ENCODE measurements at places on chromosomes 3 and 15.

GRCh38 chr3:103968751-103969150, 1398.0 kb upstream of the ALCAM start:
- DNase-seq: no peak

- no peak for DNase-seq
Measured at GRCh38 chr3:31875437-31875836, 105.6 kb downstream of the OSBPL10 start.

DNA sequence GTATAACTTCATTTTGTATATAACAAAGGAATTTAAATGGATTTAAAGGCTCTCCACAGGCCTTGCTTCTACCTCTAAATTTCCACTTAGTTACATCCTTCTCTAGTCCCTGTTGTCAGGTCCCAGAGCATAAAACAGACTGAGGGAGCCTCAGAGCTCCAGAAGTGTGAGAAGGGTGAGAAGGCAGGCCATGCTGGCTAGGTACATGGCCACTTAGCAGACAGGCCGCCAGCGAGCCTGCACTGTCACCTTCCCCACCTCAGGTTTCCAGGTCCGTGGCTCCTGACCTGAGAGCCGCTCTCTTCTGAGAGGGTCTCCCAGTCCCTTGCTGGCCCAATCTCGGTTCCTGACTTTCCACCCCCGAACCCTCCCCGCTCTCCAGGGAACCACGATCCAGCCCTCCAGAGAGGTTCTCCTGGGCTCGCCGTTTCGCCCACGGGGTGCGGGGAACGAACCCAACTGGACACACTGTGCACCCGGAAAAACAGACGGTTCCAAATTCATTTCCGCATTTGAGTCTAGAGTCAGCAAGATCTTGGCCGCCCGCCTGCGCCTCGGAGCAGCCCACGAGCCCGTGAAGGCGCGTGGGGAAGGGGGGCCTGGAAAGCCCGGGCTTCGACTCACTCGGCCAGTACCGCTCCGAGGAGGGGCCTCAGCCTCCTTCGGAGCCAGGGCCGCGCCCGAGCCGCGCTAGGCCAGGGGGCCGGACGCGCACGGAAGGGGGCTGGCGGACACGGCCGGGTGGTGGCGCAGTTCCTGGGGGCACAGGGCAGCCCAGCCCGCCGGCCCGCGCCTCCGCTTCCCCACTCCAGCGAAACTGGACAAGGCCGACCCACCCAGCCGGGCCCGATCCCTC, 16.7 kb upstream of the SOX2 start:
- DNase-seq: no peak

DNA sequence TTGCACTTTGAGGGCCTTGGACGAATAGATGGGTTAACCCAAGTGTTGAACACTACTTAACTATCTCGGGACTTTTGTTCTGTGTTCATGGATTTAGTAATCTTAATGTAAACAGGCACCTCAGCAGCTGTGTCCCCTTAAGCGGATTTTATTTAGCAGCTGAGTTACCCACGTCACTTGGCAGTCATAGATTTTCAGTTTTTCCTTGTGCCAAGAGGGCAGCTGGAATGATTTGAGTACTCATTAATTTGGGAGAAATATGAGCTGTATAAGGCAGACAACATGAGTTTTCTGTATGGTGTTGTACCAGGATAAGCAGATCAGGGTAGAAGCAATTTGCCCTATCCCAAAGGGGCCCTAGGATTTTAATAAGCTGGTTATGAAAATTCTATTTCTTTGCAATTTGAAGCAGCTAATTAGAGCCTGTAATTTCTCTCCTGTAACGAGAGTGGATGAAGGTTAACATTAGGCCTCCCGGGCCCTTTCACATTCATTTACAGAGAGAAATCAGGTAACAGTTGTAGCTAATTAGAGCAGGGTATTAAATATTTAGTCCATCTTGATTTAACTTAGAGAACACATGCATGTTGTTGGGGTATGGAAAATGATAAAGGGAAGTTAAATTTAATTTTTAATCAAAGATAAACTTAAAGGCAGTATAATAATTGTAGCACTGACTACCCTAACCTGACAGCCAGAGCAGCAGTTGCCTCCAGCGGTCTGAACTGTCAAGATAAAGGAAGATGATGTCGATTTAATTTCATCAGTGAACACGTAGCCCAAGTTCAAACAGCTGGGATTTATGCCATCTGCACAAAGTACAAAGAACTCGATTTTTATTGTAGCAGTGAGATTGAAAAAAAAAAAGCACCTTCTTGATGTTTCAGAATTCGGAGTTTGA, 194.5 kb downstream of the LRTM1 start:
- no peak for DNase-seq

- DNase-seq: no peak
Measured at GRCh38 chr3:7547826-7548225, 686.9 kb downstream of the GRM7 start.

DNA sequence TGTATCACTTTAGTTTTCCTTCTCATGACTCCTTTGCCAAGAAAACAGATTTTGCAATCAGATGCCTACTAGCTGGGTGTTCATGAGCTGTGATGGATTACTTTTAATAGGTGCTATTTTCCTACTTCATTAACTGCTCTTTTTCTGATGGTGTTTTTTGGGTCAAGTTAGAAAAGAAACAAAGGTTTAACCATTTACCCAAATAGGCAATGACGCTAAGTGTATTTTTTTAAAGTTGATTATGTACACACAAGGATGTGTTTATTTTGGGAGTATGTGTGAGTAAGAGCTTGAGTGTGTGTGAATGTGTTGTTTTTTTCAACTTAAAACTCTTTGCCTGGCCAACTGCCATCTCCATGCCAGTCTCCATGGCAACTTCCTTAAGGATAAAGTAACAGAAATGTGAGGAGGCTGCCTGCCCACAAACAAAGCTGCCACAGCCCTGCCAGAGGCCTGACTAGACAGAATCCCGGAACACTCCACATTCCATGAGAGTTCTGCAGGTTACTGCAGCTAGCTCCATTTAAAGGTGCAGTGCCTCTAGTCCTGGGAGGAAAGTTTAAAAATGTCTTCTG, 215.6 kb upstream of the RBMS3 start:
- peak; percentile 99 for DNase-seq

GRCh38 chr3:105997800-105998526, 129.2 kb upstream of the CBLB start:
- DNase-seq: no peak

GRCh38 chr15:50181969-50182218, at the start of gene SLC27A2:
SLC27A2 (plus strand) TSS chr15:50182196; CDS start chr15:50182428, 232 bp downstream.
- DNase-seq: no peak

- DNase-seq: no peak
Measured at GRCh38 chr3:155387571-155387970, 94.1 kb upstream of the STRIT1 start.

DNA sequence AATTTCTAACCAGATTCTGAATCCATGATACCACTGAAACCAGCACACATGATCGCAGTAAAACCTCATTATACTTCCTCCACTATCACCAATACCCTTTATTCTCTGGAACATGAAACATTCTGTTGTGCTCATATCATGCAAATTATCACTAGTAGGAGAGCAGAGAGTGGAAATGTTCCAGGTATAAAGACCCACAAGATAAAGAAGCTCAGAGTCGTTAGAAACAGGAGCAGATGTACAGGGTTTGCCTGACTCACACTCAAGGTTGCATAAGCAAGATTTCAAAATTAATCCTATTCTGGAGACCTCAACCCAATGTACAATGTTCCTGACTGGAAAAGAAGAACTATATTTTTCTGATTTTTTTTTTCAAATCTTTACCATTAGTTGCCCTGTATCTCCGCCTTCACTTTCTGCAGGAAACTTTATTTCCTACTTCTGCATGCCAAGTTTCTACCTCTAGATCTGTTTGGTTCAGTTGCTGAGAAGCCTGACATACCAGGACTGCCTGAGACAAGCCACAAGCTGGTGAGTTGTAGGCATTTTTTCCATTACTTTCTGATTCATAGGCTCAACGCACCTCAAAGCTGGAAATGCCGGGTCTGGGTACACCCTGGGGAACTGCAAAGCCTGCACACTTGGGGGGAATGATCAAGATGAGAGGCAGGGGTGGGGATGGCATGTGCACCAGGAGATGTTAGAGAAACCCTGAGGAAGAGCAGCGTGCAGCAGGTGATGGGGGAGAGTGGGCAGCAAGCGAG, at the start of gene CCR2:
Gene CCR2, plus strand, starts transcription at position 465 of the 764 bp plus-strand sequence. CDS start 3,417 bp downstream, outside the sequence.
- no peak for DNase-seq

- DNase-seq: no peak
Measured at GRCh38 chr3:181431748-181432147, 280.0 kb upstream of the SOX2 start.

GRCh38 chr15:61275901-61276300, 46.8 kb upstream of the RORA start:
- no peak for DNase-seq

GRCh38 chr3:158403013-158403412, 168.0 kb upstream of the MLF1 start:
- DNase-seq: no peak

GRCh38 chr3:170162630-170163029, 18.9 kb downstream of the PHC3 start:
- no peak for DNase-seq

GRCh38 chr3:170476291-170476690, 57.6 kb downstream of the CLDN11 start:
- no peak for DNase-seq

GRCh38 chr3:152853196-152853595, 18.3 kb downstream of the P2RY1 start:
- no peak for DNase-seq
